Esophagus squamous epithelium (tissue), 5 donors: ENCODE measurements at places on chromosomes 13 and 19. TPM values are rescaled to one million over a fixed set of nuclear protein-coding genes. Genes with fewer than 3 reads are reported as not detected.

DNA sequence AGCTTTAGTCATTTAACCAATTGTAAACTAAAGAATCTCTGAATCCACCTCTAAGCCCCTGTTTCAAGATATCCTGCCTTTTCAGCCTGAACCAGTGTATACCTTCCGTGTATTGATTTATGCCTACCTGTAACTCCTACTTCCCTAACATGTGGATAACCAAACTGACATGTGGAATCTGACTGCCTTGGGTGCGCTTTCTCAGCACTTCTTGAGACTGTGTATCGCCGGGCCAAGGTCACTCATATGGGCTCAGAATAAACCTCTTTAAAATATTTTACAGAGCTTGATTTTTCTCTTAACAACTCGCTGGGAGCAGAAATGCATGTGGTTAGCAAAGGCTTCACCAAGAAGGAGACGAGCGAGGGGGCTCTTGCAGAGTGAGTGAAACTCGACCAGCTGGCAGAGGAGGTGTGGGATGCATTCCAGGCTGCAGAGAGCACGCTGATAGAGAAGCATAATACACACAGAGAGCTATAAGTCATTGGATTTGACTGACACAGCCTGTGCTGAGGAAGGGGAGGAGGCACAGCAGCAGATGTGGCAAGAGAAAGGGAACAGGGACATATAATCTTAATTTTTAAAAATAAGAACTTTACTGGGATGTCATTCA lies 268.2 kb upstream of the MAB21L1 start:
- DNase-seq, result no peak
- H3K27me3 ChIP-seq, result no peaks in the 10 kb centered on the region
- no peak overlapping the region for H3K4me3 ChIP-seq
- no peaks in the 10 kb centered on the region for H3K36me3 ChIP-seq
- H3K4me1 ChIP-seq, result no peaks in the 10 kb centered on the region

The FLT3LG gene
- total RNA-seq, result 1.2 TPM

GRCh38 chr13:31866099-31866498 lies 126.8 kb downstream of the RXFP2 start:
- H3K36me3 ChIP-seq, result no peaks in the 10 kb centered on the region
- H3K27ac ChIP-seq, result no peak overlapping the region
- H3K4me3 ChIP-seq, result no peak overlapping the region
- H3K27me3 ChIP-seq, result no peaks in the 10 kb centered on the region
- H3K4me1 ChIP-seq, result no peaks in the 10 kb centered on the region

GRCh38 chr13:76976490-76976889 lies 15.4 kb upstream of the CLN5 start:
- H3K27me3 ChIP-seq, result no peaks in the 10 kb centered on the region
- H3K36me3 ChIP-seq, result no peaks in the 10 kb centered on the region
- no peak for DNase-seq
- no peak overlapping the region for H3K4me3 ChIP-seq
- H3K4me1 ChIP-seq, result peaks cover 30% of the 10 kb centered on the region

The LRRC8E gene
- 17.0 TPM for total RNA-seq

DNA sequence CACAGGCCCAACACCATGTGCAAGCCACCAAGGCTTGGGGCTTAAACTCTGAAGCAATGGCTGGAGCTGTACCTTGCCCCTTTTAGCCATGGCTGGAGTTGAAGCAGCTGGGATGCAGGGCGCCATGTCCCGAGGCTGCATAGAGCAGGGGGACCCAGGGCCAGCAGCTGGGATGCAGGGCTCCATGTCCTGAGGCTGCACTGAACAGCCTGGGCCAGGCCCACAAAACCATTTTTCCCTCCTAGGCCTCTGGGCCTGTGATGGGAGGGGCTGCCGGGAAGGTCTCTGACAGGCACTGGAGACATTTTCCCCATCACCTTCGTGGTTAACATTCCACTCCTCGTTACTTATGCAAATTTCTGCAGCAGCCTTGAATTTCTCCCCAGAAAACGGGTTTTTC lies 10.8 kb downstream of the TRAPPC2B start:
- no peaks in the 10 kb centered on the region for H3K4me1 ChIP-seq
- H3K27ac ChIP-seq, result no peak overlapping the region
- H3K4me3 ChIP-seq, result no peak overlapping the region
- H3K36me3 ChIP-seq, result peaks cover 10% of the 10 kb centered on the region

- no peak overlapping the region for H3K27ac ChIP-seq
- DNase-seq, result no peak
- H3K4me1 ChIP-seq, result no peaks in the 10 kb centered on the region
- no peaks in the 10 kb centered on the region for H3K36me3 ChIP-seq
- H3K27me3 ChIP-seq, result no peaks in the 10 kb centered on the region
Measured at GRCh38 chr13:38980750-38981078, 9.9 kb downstream of the STOML3 start.

The CYP4F12 gene
- total RNA-seq, result 50.8 TPM

- no peaks in the 10 kb centered on the region for H3K27me3 ChIP-seq
- no peak for DNase-seq
- H3K4me1 ChIP-seq, result no peaks in the 10 kb centered on the region
- H3K4me3 ChIP-seq, result no peak overlapping the region
- H3K27ac ChIP-seq, result no peak overlapping the region
Measured at GRCh38 chr19:28414748-28415147, 798.2 kb downstream of the UQCRFS1 start.

- DNase-seq, result no peak
- no peaks in the 10 kb centered on the region for H3K27me3 ChIP-seq
- H3K4me1 ChIP-seq, result peaks cover 11% of the 10 kb centered on the region
- H3K4me3 ChIP-seq, result no peak overlapping the region
- peaks cover 56% of the 10 kb centered on the region for H3K36me3 ChIP-seq
Measured at GRCh38 chr13:50015750-50016149, 506 bp downstream of the KCNRG start.

DNA sequence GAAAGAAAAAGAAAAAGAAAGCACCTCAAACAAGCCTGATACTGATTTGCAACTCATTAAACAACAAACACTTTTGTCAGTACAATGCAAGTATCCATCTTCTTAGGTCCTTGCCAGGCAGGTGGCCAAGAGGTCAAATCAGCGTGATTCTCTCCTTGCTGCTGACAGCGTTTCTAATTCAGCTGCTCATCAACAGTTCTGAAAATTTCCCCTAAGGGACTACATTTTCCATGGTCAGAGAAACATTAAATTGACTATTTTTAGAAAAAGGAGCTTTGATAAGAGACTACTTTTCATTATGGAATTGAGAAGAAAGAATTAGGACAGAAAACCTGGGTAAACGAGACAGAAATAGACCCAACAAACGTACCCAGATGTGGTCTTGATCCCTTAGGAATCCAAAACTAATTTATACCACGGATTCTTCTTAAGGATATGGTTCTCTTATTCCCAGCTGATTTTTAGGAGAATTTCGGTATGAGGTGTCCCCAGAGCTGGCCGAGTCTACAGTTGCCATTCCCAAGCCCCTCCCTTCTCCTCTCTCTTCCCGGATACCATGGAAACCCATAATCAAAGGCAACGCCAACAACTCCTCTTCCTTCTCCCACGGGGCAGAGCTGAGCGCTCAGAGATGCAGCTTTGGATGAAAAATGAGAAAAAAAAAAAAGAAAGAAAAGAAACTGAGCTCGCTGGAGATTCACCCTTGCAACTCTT lies 29.5 kb upstream of the CEBPG start:
- no peaks in the 10 kb centered on the region for H3K4me1 ChIP-seq
- H3K36me3 ChIP-seq, result no peaks in the 10 kb centered on the region
- no peak for DNase-seq
- no peak overlapping the region for H3K27ac ChIP-seq

DNA sequence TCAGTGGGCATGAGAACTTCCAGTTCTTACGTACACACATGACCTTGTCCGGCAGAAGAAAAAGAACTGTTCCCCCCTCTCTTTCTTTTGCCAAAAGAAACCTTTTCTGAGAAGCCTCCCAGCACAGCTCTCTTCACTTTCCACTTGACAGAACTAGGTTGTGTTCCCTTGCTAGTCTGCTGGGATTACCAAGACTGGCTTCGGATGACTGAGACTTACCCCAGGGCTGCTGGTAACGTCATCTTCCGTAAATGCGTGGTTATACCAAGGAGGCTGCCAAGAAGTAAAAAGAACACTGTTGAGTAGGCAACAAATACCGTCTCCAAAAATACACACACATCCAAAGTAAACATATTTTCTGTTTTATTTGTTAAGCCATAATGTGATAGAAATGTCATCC lies 908.2 kb downstream of the EFNB2 start:
- H3K27me3 ChIP-seq, result no peaks in the 10 kb centered on the region
- no peaks in the 10 kb centered on the region for H3K4me1 ChIP-seq
- H3K36me3 ChIP-seq, result no peaks in the 10 kb centered on the region
- no peak for DNase-seq
- no peak overlapping the region for H3K27ac ChIP-seq
- no peak overlapping the region for H3K4me3 ChIP-seq

DNA sequence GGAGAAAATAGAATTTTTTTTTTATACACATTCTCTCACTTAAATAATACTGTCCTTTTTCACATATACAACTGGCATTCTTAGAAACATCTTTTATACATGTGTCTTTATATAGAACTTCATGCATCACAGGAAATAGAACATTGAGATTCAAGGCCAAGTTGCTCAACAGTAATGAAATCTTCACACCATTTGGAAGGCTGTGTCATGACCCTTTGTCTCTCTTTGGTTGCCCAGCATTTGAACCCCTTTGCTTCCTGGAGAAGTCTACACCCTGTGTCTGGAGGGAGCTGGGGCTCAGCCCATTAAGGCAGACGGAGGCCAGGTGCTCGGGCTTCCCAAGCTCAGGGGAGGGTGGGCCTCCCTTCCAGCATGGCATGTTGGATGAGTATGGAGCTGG lies 41.1 kb downstream of the B3GLCT start:
- no peaks in the 10 kb centered on the region for H3K27me3 ChIP-seq
- DNase-seq, result no peak
- H3K4me3 ChIP-seq, result no peak overlapping the region

DNA sequence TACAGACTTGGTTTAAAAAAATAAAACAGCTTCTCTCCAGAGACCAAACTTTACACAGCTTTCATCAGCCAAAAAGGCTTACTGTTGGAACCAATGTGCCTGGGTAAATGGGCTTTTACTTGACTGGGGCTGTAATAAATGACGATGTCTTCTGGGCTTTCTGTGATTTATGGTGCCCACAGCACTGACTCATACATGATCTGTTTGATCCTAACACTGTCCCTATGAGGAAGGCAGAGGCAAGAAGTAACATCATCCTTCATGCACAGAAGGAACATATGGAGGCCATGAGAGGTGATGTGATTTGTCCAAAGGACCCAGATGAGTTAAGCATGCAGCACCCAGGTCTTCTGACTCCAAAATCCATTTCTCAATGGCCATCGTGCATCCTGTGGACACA lies 77.4 kb downstream of the DOCK9 start:
- H3K27me3 ChIP-seq, result no peaks in the 10 kb centered on the region
- H3K36me3 ChIP-seq, result peaks cover 10% of the 10 kb centered on the region
- no peak for DNase-seq
- H3K27ac ChIP-seq, result no peak overlapping the region

- no peak for DNase-seq
- H3K27me3 ChIP-seq, result no peaks in the 10 kb centered on the region
- no peak overlapping the region for H3K27ac ChIP-seq
- no peaks in the 10 kb centered on the region for H3K4me1 ChIP-seq
- H3K4me3 ChIP-seq, result no peak overlapping the region
Measured at GRCh38 chr13:95710313-95710712, 33.4 kb downstream of the DNAJC3 start.

The VSTM2B gene
- total RNA-seq, result not detected

DNA sequence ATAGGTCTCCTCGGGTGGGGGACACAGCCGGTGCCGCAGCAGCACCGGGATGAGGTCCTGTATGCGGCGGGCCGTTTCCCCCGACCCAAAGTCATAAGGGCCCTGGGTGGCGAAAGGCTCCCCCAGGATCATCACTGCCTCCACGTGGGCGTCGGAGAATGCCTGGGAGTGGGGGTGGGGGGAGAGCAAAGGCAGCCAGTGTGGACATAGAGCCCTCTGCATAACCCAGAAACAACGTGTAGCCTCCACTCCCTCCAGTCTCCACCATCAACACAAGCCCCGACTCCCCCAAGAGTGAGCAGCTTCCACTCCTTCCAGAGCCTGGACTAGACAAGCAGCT lies 1.7 kb upstream of the NUMBL start:
- peaks cover 6% of the 10 kb centered on the region for H3K36me3 ChIP-seq
- no peak for DNase-seq
- H3K4me3 ChIP-seq, result no peak overlapping the region
- peak overlapping the region; percentile 93 for H3K27ac ChIP-seq
- peaks cover 37% of the 10 kb centered on the region for H3K4me1 ChIP-seq
- no peaks in the 10 kb centered on the region for H3K27me3 ChIP-seq

The ZAR1L gene
- total RNA-seq, result not detected

The CEACAM18 gene
- total RNA-seq, result not detected

DNA sequence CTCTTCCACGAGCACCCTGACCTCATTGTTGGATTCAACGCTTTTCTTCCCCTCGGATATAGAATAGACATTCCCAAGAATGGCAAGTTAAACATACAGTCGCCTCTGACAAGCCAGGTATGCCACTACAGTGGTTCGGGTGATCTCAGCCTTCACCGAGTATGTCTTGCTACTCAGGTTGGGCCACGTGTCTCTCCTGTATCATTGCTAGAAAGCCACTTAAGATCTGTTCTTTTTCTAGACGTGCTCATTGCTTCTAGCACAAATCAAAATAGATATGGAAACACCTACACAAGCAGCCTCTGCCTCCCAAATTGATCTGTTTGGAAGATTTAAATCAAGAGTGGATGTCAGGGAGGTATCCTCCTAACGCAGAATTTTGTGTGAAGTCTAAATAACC lies 2.3 kb downstream of the SIN3B start:
- H3K4me1 ChIP-seq, result peaks cover 32% of the 10 kb centered on the region
- DNase-seq, result no peak
- H3K27ac ChIP-seq, result no peak overlapping the region
- no peaks in the 10 kb centered on the region for H3K27me3 ChIP-seq

GRCh38 chr19:35904311-35905068 lies 2.2 kb downstream of the HCST start:
- no peak for DNase-seq
- H3K4me3 ChIP-seq, result no peak overlapping the region
- no peaks in the 10 kb centered on the region for H3K36me3 ChIP-seq
- peaks cover 56% of the 10 kb centered on the region for H3K4me1 ChIP-seq

The CYP2A7 gene
- total RNA-seq, result not detected

- H3K27ac ChIP-seq, result peak overlapping the region; percentile 33
- H3K36me3 ChIP-seq, result no peaks in the 10 kb centered on the region
- no peak overlapping the region for H3K4me3 ChIP-seq
- no peak for DNase-seq
- no peaks in the 10 kb centered on the region for H3K27me3 ChIP-seq
Measured at GRCh38 chr19:43430976-43431375, 16.3 kb downstream of the TEX101 start.

GRCh38 chr13:113981194-113981605 lies 7.3 kb upstream of the C13orf46 start:
- no peak overlapping the region for H3K27ac ChIP-seq
- H3K4me1 ChIP-seq, result no peaks in the 10 kb centered on the region
- no peak for DNase-seq
- H3K4me3 ChIP-seq, result no peak overlapping the region
- no peaks in the 10 kb centered on the region for H3K27me3 ChIP-seq
- no peaks in the 10 kb centered on the region for H3K36me3 ChIP-seq
